ENCODE measurements at places on chromosomes 13 and 19.
A peak's percentile ranks its signal among the peaks of the same experiment; 100 is the strongest.

DNA sequence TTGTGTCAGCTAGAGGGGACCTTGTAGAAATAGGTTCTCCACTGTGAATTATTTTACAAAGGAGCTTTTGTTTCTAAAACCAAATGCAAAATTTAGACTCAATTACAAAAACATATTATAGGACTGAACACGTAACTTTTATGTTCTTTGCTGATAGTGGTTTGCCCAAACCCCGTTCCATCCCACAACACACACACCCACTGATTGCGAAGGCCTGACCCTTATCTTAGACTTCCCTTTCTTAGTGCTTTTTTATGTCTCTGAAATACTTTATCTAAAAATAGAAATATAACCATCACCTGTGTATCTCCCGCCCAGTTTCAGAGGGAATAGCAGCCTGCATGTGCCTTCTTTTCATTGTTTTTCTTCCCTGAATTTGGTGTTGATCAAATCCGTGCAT lies 13.0 kb downstream of the CCNA1 start:
- no peak for DNase-seq

DNA sequence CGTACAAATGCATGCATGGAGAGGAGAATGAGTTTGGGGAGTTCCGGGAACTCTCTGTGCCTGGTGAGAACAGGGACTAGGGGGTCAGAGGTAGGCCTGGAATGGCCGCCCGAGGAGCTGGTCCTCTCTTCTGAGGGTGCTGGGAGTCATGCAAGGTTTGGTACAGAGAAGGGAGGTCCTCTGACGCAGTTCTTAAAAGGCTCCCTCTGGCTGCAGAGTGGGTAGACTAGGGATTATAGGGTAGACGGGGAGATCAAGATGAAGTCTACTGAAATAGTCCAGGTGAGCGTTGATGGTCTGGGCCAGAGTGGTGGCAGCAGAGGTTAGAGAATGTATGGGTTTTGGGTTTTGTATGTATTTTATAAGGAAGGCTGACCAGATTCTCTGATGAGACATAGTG lies 796 bp downstream of the ZNF304 start:
- DNase-seq = no peak

GRCh38 chr13:42021851-42022250 lies 26.6 kb upstream of the DGKH start:
- DNase-seq = no peak

DNA sequence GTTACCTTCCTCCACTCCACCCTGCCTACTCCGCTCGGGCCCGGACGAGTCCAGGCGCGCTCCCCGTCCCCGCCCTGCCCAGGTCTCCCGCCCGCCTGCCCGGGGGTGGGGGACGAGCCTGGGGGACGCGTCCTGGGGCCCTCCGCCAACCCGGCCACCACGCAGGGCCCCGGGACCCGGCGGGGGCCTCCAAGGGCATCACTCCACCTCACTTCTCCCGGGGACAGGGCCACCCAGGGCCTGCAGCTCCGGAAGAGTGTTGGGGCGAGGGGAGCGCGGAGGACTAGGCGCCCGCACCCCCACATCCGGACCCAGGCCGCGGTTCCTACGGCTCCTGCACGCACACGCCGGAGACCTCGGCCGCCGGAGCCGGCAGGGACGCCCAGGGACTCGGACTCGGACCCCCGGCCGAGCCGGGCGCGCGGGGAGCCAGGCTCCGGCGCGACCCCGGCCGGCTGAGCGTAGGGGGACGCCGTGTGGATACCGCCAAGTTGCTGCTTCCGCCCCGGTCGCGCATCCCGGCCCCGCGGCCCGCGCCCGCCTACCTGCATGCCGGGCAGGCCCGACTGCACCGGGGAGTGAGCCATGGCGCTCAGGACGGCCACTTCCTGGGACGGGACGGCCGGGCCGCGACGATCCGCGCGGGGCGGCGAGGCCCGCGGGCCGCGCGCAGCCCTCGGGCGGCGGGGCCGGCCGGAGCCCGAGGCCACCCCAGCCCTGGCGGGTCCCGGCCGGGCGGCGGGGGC lies 534 bp downstream of the STK24 start:
- no peak for DNase-seq

GRCh38 chr19:45139286-45140143 lies 21.3 kb downstream of the NKPD1 start:
- no peak for DNase-seq

DNA sequence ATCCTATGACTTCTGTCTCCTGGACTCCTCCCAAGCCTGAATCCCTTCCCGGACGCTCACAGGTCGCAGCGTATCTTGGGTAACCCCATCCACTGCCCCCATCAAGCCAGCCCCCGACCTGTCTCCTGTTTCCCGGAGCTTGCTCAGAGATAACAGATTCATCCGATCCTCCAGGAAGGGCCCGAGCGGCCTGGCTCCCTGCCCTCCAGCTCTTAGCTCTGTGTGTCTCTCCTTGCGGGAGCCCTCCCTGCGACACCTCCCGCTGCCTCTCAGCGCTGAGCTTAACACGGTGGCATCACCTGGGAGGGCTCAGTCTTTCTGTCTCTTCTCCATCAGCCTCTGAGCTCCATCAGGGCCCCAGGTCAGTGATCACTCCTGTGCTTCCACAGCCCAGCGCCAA lies 4.3 kb upstream of the TMEM255B start:
- no peak for DNase-seq

DNA sequence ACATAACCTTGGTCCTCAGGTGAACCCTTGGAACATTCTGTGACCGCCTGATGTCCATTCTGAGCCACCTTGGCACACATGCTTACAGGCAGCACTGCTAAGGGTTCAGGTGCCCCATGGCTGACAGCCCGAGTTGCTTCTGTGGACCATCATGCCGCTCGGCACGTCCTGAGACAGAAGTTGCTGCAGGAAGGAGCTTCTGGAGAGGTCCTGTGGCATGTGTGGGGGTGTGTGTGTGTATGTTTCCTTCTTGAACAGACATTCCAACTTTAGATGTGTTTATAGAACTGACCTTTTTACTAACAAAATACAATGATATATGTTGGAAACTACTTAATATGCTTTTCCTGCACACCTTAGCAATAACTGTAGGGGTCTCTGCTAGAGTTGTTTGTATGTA lies 4.8 kb upstream of the C1QTNF9 start:
- DNase-seq = no peak

DNA sequence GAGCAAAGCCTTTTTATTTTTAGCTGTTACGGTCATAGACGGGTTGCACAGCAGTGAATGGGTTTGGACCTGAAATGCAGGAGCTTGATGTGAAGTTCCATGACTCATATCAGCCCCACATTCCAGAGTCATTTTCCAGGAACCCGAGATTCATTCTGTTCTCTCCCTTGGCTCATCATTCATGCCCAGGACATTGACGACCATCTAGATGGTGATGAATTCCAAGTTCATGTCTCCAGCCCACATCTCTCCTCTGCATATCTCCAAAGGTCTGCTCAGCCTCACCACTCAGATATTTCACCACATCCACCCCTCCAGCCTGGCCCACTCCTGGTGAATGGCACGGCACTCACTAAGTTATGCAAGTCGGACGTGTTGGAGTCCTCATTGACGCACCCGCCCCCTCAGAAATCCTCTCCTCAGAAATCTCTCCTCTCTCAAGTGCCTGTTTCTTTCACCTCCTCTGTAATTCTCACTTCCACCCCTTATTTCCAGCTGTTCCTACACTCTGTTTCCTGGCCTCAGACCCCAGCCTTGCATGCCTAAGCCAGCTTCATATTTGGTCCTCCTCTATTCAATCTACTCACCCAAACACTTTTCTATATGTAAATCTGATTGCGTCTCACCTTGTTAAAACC lies 83.1 kb downstream of the ALOX5AP start:
- DNase-seq = peak; percentile 93

- no peak for DNase-seq
Observed at GRCh38 chr13:91135968-91136367, 211.5 kb upstream of the MIR17HG start.

GRCh38 chr19:19656451-19657396 lies 6.8 kb downstream of the ATP13A1 start:
- DNase-seq = no peak

DNA sequence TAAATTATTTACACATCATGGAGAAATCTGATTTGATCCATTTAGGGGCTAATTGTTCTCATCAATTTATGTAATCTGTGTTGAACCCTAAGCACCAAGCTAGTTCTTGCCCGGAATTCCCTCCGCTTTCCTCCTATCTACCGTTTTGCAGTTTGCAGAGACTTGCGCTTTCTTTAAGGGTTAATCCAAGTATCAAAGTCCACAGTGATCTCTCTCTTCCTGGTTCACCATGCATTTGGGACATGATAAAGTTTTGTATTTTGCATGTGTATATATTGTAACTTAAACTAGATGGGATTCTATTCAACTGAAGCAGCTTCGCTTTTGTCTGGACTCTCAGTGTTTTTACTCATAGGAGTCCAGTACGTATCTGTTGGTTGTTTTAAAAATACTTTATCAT lies 13.8 kb upstream of the KLF5 start:
- DNase-seq = no peak

GRCh38 chr19:8506402-8506957 lies 4.0 kb upstream of the PRAM1 start:
- DNase-seq = no peak

DNA sequence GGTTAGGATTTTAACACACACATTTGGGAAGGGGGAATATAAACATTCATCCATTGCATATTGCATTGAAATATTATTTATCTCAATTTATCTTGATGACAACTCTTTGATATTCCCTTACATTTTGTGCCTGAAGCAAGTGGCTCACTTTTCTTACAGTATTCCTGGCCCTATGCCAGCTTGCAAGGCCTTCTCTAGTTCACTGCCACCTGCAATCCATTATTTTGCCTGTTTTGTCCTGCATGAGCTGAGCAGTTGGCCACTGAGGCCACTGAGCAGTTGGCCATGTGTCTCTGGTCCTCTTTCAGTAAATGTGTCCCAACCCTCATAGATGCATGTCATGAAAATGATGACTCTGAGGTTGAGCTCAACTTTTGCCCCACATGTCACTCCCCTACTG lies 49.8 kb downstream of the CBY2 start:
- no peak for DNase-seq

DNA sequence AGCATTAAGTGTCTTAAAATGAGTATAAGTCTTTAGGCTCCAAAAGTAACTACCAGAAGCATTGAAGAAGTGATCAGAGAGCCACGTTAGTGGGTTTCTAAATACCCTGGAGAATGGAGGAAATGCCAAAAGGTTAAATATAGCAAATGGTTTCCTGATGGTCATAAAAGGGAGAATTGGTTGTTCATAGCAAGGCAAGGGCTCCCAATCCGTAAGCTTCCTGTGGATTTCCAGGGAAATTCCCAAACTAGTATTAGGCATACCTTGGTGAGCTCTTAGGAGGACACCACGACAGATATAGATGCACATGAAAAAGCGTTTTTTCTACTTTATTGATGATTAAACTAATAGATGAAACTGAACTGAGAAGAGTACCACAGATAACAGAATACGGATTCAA lies 410.9 kb downstream of the FOXO1 start:
- DNase-seq = no peak

- DNase-seq = no peak
Observed at GRCh38 chr19:7927605-7928333, 1.8 kb upstream of the CTXN1 start.

DNA sequence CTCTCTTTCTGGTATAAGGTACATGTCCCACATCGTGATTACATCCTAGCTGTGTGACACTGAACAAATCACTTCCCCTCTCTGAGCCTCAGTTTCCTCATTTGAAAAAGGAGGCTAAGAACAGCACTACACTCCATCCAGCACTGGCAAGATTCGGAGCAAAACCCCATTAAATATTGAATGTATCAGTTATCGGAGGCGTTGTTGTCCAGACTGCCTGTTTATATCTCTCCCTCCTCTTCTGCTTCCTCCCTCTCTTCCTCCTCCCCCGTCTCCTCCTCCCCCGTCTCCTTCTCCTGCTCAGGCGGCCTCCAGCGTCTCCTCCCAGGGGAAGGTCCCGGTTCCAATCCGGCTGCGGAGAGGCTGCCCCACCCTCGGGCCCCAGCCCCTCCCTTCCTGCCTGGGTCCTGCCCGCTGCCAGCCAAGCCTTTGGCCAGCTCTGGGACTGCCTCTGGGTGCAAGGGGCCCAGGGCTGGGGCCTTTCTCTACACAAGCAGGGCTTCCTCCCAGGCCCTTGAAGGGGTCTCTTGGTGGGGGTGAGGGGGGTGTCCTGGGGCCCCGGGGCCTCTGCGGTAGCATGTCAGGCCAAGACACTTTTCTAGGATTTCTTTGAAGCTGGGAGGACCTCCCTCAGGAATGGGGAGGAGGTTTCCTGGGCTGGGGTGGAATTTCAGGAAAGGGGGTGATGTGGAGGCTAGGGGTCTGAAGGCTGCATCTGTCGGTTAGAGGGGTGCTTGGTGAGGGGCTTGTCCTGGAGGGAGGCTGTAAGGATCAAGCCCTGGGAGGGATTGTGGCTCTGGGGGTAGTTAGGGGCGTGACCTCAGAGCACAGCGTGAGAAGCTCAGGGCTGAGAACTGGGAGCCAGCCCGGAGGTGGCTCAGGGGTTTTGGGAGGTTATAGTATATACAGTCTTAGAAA lies 1.9 kb downstream of the RRAS start:
- DNase-seq = peak; percentile 86

GRCh38 chr19:7191946-7192691 lies 102.1 kb downstream of the INSR start:
- DNase-seq = no peak

DNA sequence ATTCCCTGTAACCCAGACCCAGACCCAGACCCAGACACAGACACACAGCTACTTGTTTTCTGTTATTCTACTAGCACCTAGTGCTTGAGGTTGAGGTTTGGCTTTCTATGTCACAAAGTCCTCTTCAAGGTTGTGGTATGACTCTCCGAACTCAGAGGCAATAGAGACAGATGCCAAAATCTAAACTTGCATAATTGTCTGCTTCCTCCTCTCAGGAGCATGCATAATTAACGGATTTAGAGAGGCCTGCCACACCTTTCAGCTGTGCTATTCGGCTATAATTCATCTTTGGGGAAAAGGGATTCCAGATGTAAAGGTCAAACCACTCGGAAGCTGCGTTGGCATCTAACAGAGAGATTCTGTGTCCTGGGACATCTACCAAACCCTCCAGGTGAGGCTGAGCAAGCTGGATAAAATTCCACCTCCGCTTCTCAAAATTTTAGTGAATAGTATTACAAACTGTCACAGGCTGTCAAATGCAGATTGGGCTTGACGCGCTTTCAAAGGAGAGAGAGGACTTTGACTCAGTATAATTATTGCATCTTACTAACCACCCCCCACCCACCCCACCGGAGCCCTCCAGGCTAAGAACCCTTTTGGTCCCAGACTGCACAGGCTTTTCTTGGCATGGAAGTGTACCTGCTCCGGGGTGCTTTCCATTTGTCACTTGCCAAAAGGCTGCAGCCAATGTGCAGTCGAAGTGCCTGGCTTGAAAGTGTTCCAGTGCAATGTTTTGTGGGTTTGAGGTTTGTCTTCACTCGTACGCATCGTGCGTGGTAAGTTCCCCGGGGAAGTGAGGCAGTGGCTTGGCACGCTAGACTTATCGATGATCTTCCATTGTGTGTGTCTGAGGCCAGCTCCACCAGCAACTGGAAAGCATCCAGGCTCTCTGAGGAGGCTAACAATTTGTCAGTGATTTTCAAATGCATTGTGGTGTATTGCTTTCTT lies 194.1 kb downstream of the TDRD3 start:
- DNase-seq = peak; percentile 84

GRCh38 chr19:1356508-1356865 lies 27.2 kb upstream of the NDUFS7 start:
- DNase-seq = no peak

- peak; percentile 70 for DNase-seq
Observed at GRCh38 chr13:80379245-80379644, 38.3 kb upstream of the SPRY2 start.

Measured in fibroblast of pulmonary artery (primary cell).